ENCODE measurements at places on chromosomes 3 and 15.
A peak's percentile ranks its signal among the peaks of the same experiment; 100 is the strongest.

DNA sequence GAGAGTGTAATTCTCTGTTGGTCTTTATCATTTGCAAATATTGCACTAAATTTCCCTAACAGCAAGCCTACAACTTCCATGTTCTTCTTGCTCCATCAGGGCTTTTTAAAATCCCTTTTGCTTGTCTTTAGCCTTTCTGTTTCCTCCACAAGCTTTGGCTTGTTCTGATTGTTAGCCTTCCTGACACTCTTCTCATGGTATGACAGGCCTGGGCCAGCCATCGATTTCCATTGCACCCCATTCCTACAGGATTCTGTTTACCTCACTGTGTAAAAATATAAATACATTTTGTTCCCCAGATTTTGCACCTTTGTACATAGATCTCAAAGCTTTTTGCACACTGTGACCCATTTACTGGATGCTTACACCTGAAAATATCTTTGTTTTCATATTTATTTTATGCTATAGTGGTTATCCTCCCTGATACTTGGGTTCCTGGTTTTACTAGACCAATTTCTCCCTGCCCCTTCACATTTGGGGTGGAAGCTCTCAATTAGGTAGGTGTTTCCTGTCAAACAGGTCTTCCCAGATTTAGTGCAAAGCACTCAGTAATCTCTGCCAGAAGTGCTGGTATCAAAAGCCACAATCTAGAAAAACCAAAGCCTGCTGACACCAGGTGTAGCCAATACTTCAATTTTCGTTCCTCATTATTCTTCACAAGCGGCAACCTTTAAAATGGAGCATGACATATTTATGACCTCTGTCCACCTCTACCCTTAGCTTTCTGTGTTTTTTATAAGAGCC is 57.9 kb upstream of the PPP2R3A start:
- DNase-seq: no peak

- no peak for DNase-seq
Measured at GRCh38 chr3:171044835-171045793, 18.6 kb upstream of the SLC2A2 start.

DNA sequence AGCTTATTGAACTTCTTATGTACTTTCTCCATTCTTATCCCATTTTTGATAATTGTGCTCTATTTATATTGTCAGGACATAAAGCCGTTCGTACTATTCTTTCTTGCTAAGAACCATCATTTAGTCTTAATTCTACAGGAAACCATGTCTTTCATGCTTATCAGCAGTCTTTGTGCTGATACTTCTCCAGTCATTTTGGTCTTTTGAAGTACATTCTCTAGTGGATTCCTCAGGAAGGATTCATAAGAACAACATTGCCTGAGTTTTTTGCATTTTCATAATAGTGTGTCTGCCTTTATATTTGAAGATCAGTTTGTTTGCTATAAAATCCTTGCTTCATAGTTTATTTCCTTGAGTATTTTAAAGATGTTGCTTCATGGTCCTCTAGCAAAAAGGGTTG is 126.6 kb upstream of the NEO1 start:
- DNase-seq: no peak

- peak; percentile 57 for DNase-seq
Measured at GRCh38 chr3:108406661-108407206, 103.7 kb downstream of the MYH15 start.

GRCh38 chr3:11080492-11080891 is 73.8 kb upstream of the HRH1 start:
- no peak for DNase-seq

GRCh38 chr3:171986176-171986575 is 53.2 kb upstream of the FNDC3B start:
- no peak for DNase-seq

All from HTR-8/SVneo (cell line).